SHP77 treated with DMSO at 0.1 percent for 48 hours (cell line): ENCODE measurements at places on chromosomes 4 and X.

- DNase-seq = no peak
Measured at GRCh38 chrX:40068048-40068447, 29.7 kb downstream of the BCOR start.

DNA sequence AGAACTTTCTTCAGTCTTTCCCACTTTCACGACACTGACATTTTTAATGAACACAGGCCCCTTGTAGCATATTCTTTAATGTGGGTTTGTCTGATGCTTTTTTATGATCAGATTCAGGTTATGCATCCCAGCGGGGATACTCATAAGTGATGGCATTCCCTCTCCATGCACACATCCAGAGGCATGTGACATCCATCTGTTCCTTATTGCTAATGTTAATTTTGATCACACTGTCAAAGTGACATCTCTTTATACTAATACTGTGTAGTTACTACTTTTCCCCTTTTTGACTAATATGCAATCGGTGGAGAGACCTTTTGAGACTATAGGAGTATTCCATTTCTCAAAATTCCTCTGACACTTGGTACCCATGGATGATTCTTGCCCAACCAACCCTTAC is 43.8 kb upstream of the HS3ST1 start:
- DNase-seq = no peak

DNA sequence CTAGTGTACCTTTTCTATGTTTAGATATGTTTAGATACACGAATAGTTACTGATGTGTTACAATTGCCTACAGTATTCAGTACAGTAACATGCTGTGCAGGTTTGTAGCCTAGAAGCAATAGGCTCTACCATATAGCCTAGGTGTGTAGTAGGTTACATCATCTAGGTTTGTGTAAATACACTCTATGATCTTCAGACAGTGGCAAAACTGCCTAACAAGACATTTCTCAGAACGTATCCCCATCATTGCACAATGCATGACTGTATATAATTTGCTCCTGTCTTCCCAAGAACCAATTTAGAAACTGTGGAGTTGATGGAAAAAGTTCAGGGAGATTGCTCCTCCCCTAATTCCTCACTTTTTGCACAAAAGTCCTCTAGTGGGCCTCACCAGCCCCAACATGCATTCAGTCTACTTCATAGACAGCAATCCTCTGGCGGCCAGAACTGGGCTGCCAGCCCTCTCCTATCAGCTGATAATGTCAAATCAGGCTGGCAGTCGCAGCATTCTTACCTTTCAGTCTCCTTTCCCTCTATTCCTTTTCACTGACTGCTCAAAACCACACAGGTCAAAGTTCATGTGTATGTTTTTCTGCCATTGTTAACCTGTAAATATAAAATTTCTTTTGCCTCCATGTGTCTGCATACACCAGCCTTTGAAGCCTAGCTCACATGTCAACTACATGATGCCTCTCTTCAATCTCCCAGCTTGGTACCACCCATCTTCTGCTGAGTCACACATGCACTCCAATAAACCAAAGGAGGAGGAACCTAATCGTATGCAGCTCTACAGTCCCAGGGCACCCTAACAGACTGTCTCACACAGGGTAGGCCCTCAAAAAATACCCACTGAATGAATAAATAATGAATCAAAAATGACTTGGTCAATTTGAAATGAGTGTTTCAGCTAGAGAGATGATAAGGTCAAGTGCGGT is 32.0 kb downstream of the BCLAF3 start:
- DNase-seq = no peak

GRCh38 chrX:1587161-1587560 is 4.2 kb upstream of the AKAP17A start:
- no peak for DNase-seq

DNA sequence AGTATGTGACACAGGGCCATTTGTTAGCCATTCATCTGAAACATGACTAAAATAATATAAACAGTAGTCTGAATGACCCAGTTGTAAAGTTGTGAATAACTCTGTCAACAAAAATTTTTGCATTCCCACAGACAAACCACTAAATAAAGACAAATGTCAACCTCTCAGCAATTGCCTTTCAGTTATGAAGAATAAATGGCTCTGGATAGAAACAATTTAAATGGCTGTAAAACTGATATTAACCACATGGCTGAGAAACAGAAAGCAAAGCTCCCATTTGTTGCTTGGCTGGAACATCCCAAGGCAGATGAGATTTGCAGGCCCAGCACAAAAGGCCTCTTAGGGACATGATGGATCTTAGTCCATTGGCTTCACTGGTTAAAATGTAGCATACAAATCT is 296.3 kb downstream of the GALNTL6 start:
- DNase-seq = no peak

GRCh38 chr4:96887857-96888256 is 1048.0 kb downstream of the PDHA2 start:
- DNase-seq = no peak

DNA sequence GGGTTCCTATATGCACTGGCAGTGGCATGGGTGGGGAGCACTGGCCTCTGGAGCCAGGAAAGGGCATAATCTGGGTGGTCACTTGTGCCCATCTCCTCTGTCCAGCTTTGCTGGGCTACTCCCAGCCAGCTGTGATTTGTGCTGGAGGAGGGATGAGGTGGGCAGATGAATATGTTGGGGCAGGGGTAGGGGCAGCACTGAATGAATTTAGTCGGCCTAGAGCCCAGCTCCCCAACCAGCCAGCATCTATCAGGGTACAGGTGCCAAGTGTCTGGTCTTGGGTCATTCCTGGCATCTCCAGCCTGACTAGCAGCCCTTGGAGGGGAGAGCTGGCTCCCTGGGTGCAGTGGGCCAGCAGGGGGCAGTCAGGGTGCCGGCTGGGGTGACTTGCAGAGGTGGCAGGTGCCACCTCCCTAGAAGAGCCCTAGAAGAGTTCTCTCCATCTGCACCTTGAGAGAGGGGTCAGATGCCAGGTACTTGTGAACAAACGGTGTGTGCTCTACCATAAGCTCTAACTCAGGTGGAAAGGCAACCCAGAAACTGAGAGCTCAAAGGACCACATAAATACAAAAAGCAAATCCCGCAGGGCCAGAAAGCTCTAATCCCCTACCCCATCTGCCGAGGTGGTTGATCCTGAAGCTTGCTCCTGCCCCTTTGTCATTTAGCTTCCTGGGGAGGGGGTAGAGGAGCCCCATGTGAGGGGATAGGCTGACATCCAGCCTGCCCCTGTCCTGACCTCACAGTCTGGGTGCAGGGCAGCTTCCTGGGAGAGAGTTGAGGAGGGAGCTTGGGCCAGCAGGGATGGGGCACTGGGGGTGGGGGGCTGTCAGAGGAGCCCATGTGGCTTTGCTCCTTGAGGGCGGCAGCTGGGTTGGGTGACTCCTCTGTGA is 2.2 kb downstream of the SORCS2 start:
- DNase-seq = no peak

- DNase-seq = no peak
Measured at GRCh38 chr4:100113096-100113495, 77.2 kb downstream of the DDIT4L start.

GRCh38 chr4:185265942-185266341 is 56.5 kb downstream of the SNX25 start:
- DNase-seq = no peak

DNA sequence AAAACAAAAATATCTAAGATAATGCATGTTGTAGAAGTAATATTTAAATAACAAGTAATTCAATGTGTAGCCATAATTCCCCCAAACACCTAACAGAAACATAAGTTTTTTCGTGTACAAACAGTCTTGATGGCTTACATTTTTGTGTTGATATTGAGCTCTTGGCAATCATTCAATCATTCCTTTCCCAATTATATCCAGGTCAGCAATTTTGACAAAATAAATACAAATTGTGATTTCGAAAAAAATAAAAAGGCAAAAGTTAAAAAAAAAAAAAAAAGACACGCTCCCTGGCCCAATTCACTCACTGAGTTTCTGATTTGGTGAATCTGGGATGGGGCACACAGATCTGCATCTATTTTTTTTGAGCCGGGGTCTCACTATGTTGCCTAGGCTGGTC is 187.6 kb upstream of the GPC4 start:
- no peak for DNase-seq

- no peak for DNase-seq
Measured at GRCh38 chr4:37666625-37667071, 19.5 kb downstream of the RELL1 start.

DNA sequence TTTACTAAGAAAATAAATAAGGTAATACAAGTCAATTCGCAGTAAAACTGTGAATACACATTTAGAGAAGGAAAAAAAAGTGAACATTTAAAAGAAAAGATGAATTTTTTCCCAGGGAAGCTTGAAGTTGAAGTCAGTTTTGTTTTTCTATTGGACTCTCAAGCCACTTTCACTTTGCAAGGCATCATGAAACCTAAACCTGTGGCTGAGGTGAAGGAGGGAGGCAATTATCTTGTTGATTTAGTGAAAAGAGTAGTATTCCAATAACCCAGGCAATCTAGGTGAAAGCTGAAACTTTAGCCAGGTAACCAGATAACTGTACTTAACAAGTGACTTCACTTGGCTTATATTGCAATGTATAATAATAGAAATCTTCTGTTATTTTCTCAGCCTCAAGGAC is 138.6 kb downstream of the HDX start:
- no peak for DNase-seq

DNA sequence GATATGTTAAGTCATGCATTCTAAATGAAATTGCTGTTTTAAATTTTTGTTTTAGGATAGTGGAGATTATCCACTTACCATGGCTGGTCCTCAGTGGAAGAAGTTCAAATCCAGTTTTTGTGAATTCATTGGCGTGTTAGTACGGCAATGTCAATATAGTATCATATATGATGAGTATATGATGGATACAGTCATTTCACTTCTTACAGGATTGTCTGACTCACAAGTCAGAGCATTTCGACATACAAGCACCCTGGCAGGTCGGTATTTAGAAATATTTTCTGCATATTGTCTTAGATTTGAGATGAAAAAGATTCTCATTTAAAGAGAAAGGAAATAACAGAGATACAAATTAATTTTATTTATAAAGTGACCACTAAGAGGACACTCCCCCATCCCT is 83.6 kb downstream of the STAG2 start:
- DNase-seq = no peak

DNA sequence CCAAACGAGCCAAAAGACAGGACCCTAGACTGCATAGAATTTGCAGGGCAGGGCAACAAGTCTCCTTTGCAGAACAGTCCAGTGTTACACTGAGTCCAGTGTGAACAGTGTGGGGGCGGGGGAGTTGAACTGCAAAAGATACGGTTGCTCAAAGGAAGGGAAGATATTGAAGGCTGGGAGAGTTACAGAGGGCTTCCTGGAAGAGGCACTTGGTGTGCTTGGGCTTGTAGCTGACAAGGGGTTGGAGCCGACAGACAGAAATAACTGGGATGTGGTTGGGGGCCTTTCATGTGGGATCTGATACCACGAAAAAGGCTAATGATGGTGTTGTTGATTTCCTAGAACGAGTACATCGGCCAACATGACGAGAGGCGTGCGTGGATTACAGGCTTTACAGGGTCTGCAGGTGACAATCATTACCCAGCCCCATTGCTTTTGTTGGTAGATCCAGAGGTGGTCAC is 6.1 kb downstream of the XPNPEP2 start:
- no peak for DNase-seq

DNA sequence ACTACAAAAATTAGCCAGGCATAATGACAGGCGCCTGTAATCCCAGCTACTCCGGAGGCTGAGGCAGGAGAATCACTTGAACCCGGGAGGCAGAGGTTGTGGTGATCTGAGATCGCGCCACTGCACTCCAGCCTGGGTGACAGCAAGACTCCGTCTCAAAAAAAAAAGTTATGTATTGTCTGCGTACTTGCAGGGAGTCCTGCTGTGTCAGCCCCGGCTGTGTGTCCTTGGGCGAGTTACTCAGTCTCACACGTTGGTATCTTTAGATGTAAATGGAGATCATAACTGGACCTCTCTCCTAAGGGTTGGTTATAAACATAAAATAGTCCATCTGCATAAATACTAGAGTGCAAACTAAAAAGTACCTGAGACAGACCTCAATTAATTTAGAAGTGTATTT is 22.7 kb upstream of the TBC1D14 start:
- no peak for DNase-seq

GRCh38 chrX:149504226-149504914 is 736 bp downstream of the IDS start:
- no peak for DNase-seq

GRCh38 chr4:96063639-96064038 is 223.7 kb downstream of the PDHA2 start:
- DNase-seq = no peak

- DNase-seq = no peak
Measured at GRCh38 chr4:34183926-34184325, 2060.4 kb downstream of the ARAP2 start.

DNA sequence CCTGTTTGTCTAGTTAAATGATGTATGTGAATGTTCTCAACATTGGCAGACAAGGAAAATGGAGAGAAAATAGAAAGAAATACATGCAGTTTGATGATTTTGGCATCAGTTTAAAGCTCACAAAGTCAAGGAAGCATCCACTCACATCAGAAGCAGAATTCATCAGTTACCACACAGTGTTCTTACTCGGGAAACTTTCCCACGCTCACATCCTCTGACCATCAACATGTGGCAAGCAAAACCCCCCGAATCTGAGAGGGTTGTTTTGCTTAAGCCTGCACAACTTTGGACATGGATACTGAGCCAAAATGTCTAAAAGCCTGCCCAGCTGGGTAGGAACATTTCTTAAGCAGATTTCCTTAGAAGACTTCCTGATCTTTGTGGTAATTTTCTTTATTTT is 407.6 kb downstream of the ANKRD50 start:
- no peak for DNase-seq

DNA sequence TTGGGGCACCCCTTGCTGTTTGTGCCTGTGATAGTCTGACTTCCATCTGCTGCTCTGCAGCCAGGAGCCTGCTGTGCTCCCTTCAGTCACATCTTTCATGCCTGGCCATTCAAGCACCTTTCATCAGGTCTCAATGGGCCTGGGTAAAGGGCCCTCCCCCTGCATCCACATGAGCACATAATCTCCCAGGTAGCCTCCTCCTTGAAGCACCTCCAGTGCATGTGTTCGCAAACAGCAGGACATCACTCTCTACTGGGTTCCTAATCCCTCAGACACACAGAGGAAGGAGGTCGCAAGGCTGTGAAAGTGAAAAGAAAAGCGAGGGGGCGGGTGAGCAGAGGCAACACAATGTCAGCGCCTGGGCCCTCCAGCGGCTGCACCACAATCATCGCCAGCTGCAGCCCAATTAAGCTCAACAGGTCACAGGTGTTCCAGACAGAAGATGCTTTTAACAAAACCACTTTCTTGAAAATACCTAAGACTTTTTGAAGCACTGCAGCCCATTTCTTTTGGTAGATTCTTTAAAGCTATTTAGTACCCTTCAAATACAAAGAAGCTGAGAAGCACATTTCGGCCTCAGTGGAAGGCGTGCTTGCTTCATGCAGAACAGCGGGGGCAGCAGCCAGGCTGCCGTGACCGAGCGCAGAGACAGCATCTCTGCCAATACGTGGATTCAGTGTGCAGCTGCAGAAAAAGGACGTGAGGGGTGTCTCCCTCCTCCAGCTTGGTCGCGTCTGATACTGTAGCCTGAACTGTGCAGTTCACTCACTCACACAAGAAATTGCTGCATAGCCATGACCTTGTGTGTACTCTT is 92.2 kb upstream of the SPRY1 start:
- DNase-seq = no peak

GRCh38 chr4:121338518-121338917 is 42.3 kb downstream of the QRFPR start:
- no peak for DNase-seq
